Left colon (tissue), 2 donors: ENCODE measurements at places on chromosomes 2 and 18.
A peak's percentile ranks its signal among the peaks of the same experiment; 100 is the strongest.

DNA sequence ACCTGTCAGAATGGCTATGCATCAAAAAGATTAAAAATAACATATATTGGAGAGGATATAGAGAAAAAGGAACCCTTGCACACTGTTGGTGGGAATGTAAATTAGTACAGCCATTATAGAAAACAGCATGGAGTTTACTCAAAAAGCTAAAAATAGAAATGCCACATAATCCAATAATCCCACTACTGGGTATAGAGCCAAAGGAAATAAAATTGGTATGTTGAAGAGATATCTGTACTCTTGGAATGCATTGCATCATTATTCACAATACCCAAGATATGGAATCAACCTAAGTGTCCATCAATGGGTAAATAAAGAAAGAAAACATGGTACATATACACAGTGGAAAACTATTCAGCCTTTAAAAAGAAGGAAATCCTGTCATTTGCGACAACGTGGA is 77.2 kb downstream of the C1D start:
- no peak for DNase-seq

DNA sequence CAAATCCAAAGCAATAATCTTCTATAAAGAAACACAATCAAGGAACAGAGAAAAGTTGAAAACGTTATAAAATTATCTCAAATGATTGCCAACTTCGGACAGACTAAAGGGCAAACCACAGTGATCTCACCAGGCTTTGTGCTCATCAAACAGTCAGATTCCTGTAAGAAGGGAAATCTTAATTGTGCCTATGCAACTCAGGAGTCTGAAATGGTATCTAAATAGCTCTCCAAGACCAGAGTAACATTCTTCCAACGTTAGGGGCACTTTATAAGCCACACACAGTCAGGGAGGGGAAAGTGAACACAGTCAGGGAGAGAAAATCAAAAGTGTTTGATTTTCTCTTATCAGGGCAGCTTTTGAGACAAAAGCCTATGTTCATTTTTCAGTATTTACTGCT is 29.4 kb downstream of the PLEKHM3 start:
- DNase-seq: no peak

DNA sequence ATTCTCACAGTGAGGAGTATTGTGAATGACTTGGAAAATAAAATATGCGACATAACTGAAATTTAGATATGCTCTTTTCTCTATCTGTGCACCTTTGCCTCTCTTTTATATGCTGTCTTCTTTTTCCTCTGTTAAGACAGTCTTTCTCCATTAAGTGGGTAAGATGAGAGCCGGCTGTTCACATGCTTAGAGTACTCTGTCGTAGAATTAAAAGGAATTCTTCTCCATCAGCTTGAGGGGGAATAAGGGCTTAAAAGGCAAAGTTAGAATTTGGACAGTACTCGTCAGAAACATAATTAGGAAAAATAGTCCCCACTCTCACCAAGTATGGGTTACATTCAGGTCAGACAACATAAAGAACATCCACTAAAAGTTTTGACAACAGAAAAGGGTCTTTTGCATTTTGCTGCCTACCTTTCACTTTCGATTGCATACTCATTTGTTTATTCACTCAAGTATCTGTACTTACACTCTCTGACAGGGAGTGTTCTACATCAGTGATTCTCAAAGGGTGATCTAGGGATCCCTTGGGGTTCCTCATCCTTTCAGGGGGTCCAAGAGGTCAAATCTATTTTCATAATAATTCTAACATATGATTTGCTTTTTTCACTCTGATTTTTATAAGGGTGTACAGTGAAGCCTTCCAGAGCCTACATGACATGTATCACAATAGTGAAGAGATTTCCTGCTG is 48.0 kb downstream of the ARHGAP15 start:
- DNase-seq: no peak

DNA sequence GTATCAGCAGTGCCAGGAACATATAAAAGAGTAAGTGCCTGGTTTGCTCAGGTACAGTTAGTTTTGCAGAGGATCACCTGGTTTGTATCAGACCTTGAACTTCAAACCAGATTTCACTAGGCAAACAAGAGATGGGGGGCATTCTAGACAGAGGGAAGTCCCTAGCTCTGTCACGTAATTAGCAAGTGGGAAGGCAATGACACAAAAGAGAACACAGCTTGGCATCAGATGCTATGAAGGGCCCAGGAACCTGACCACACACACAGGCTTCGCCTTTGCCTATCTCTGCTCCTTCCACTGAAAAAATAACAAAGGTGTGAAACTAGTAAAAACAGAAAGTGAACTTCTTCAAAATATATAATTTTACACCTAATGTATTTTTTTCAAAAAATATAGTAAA is 62.6 kb downstream of the CERKL start:
- no peak for DNase-seq

DNA sequence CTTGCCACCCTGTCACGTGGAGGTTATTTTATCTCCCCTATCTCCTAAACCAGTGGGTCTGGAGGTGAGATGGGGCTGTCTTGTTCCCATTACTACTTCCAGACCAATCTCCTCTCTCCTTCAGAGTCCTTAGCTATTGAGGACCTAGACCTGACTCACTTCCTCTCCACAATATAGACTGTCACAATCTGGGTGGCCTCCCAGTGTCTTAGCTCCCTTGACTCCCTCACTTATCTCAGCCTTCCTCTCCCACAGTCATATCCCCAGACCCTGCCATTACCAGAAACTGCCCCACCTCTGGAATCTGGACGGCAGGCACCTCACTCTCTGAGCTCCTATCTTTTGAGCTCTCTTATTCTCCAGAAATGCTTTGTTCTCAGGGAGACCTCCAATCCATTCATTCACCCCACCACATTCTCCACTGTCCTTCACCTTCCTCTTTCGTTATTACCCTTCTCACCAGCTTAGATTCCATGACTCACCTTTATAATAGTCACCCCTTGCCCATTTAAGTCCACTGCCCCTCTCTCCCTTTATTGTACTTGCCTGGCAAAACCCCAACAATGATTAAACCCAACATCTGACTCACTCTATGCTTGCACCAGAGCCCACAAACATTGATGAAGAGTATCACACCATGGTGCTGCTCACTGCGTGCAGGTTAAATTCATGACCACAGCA is 23.3 kb upstream of the SIX3 start:
- no peak for DNase-seq

GRCh38 chr18:69898241-69898861 is 49.3 kb downstream of the CD226 start:
- DNase-seq: no peak

DNA sequence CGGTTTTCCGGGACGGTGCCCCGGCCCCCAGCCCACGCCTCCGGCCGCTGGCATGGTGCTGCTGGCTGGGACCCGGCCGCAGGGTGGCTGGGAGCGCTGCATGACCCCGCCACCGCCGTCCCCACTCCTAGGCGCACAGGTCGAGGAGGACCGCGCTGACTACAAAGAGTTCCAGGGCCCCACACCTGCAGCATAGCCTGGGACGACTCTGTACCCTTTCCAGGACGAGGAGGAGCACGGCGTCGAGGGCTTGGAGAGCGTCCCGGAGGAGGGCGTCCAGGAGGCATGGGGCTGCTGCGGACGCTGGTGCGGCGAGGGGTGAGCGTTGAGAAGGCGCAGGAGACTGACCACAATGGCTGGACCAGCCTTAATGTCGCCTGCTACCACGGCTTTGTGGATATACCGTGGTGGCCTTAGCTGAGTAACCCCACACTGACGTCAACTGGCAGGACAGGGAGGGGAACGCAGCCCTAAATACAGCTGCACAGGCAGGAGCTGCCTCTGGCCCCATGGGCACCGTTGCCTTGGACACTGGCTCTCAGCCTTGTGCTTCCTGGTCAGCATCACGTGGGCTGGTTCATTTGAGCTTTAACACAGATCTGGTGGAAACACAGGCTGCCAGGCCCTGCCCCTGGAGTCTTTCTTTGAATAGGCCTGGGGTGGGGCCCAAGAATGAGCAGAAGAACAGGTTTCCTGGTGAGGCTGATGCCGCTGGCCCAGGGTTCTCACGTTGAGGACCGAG is 40.9 kb upstream of the TRIM43B start:
- DNase-seq: peak; percentile 61

GRCh38 chr2:23231865-23232264 is 153.1 kb upstream of the KLHL29 start:
- no peak for DNase-seq

- DNase-seq: no peak
These were observed 8.7 kb downstream of the TMEM169 start for GRCh38 chr2:216090369-216090786.

GRCh38 chr2:138306626-138307025 is 194.9 kb upstream of the SPOPL start:
- DNase-seq: no peak

DNA sequence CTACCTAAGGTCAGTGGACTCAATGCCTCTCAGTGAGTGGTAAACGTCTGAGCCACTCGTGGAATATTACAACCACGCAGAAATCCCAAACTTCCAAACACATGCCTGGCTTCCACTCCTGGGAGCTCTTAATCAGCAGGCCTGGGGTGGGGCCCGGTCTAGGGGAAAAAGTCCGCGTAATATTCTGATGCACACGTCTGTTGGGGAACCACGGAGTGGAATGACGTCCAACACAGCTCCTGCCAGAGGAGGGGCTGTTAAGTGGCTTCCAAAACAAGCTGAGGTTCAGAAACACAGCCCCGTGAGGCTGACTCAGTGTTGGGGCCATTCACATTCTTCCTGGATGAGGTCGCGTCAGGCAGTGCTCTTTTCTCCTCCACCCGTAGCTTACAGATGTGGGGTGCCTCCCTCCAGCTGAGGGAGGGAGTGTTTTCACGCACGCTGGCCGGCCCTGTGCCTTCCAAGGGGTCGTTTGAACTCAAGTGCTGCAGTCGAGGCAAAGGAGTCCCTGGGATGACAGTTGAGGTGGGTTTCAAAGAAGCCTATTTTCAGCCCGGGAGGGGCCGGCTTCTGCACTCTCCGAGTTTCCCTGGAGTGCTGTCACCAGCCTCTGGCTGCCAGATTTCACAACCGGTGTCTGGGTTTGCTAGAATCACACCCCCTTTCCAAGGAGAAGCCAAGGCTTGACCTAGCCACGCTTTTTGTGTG is 73.1 kb downstream of the ACKR3 start:
- DNase-seq: peak; percentile 42

GRCh38 chr18:58884680-58885079 is 20.0 kb downstream of the ZNF532 start:
- DNase-seq: no peak

DNA sequence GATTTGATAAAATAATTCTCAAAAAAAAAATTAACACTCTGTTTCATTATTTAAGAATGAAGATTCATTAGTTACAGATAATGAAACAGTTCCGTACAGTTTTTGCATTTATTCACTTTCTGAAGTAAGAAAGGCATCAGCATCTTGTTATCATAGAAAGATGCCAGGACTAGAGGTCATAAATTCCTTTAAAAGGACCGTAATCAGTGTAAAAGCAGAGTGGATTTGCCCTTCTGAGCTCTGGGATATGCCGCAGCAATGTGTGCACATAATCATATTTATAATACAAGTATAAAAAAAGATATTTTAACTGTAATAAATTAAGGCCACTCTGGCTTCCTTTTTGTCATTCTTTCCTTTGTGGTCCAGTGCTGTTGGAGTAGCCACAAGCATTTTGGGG is 37.5 kb upstream of the COL5A2 start:
- no peak for DNase-seq

GRCh38 chr2:237122214-237122666 is 36.6 kb downstream of the COPS8 start:
- DNase-seq: peak; percentile 35

DNA sequence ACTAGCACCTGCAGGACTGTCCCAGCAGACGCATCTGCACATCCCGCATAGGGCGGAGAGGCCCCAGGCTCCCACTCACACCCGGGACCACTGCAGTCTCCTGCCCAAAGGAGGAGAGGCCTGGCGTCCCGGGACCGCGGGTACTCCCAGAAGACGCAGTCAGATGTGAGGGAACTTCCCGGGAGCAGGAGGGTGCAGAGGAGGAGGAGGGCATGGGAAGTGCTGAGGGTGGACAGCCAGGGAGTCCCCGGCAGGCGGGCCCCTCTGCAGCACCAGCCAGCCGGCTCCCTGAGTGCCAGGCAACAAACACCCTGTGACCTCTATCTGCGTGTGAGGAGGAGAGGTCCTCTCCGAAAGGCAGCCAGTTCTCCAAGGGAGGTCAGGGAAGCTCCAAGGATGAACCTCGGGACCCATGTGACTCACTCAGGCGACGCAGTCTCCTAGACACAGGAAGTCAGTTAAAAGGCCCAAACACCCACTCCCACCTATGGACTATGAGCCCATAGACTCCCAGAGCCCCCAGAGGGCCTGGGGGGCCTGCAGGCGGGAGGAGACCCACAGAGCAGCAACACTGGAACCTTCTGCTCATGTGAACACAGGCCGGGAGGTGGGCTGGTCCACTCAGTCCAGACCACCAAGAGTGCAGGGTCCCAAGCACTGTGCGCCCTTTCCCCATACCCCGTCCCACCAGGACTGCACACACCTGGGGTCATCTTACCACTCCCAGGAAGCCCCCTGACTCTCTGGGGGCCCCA is 4.2 kb downstream of the PXDN start:
- DNase-seq: no peak

- peak; percentile 8 for DNase-seq
These were observed 2.1 kb upstream of the OTX1 start for GRCh38 chr2:63048367-63049171.

- DNase-seq: no peak
These were observed 12.8 kb upstream of the HPCAL1 start for GRCh38 chr2:10289891-10290290.
